ENCODE measurements at places on chromosomes 6 and 20.

DNA sequence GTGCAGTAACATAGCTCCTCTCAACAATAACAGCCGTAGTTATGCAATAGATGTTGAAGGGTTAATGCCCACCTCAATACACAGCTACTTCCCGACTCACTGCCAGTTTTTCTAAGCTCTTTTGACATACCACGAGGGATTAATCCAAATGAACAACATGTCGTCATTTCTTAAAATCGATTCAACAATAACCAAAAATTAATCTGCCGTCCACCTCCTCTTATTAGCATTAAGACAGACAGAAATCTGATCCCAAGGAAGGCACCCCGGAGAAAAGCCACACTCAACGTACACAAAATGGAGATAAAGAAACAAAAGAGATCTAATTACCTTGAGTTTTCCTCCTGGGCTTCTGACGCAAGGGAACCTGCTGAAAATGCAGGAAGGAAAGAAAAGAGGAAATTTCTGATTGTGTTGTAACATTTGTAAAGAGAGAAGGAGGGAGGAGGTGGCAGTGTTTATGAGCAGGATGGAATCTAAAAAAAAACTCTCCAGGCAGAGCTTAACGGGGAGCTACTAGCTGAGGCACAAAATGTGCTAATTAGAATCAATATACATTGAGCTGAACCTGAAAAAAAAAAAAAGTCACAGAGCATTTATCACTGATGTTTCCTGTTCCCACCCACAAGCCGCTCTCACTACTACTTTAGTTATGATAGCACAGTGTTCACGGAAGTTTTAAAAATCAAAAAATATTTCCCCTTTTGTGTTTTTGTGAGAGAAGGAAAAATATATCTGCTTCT is 109.3 kb downstream of the IPCEF1 start:
- no peak for DNase-seq

- DNase-seq = no peak
Observed at GRCh38 chr6:167797011-167797471, 29.7 kb upstream of the AFDN start.

- DNase-seq = no peak
Observed at GRCh38 chr20:16587066-16587465, 13.8 kb upstream of the KIF16B start.

- no peak for DNase-seq
Observed at GRCh38 chr6:25354078-25354932, 75.1 kb downstream of the CARMIL1 start.

GRCh38 chr6:6893701-6894100 is 214.1 kb upstream of the RREB1 start:
- DNase-seq = no peak

DNA sequence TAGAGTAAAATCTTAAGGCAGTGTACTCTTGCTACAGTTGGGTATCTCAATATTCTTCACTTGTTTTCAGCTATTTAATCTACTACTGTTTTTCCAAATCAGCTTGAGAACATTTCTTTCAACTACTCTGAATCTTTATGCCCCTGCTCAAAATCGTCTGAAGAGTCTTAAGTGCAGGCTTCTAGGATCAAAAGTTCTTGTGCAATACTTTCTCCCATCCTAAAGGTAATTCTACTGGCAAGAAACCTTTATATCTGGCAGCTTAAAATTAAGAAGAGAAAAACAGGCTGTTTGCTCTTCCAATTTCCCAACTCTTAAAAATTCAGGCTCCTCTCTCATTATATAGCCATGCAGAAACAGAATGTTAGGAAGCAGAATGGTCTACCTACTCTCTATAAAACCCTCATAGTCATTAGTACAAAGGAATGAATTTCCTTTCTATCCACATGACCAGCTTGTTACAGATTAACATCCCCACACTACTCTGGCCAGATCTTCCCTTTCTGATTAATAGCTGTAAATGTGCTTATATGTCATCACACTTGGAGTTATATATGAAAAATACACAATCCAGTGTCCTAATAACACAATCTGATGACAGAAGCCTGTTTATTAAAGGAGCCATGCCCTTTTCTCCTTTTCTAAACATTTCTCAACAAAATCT is 122.2 kb upstream of the FAM184A start:
- DNase-seq = no peak

DNA sequence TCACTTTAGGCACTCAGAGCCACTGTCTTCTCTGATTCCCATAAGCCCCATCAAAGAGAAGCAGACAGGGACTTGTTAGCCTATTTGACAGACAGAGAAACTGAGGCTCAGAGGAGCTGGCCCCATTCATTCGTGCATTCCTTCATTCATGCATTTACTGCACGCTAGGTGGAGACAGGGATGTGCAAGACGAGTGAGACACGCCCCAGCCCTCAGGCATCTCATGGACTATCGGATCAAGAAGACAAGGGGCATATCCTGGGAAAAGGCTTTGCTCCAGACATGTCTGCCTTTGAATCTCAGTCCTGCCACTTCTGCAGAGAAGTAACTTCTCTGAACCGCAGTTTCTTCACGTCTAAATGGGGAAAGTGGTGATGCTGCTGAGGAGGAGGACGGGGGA is 54.1 kb downstream of the BPIFB1 start:
- DNase-seq = no peak

GRCh38 chr20:63163596-63164483 is 52.1 kb downstream of the YTHDF1 start:
- DNase-seq = no peak

- DNase-seq = no peak
Observed at GRCh38 chr6:65999288-65999791, 292.3 kb upstream of the EYS start.

- no peak for DNase-seq
Observed at GRCh38 chr6:35487658-35488516, 9.0 kb downstream of the TEAD3 start.

DNA sequence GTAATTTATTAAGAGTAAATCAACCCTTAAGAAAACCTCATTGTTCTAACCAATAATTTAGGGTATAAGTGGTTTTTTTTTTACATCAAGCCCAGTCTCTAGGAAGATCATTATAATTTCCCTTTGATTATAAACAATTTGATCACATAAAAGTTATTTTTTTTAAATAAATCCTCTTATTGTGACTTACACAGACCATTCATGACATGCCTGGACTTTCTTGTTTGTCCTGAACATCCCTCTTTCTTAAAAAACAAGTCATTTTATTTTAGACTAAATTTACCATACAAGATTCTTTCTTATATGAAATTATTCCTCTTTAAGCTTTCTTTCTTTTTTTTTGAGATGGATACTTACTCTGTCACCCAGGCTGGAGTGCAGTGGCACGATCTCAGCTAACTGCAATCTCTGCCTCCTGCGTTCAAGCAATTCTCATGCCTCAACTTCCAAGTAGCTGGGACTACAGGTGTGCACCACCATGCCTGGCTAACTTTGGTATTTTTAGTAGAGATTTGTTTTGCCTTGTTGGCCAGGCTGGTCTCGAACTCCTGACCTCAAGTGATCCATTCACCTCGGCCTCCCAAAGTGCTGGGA is 53.6 kb upstream of the AGPAT4 start:
- no peak for DNase-seq

DNA sequence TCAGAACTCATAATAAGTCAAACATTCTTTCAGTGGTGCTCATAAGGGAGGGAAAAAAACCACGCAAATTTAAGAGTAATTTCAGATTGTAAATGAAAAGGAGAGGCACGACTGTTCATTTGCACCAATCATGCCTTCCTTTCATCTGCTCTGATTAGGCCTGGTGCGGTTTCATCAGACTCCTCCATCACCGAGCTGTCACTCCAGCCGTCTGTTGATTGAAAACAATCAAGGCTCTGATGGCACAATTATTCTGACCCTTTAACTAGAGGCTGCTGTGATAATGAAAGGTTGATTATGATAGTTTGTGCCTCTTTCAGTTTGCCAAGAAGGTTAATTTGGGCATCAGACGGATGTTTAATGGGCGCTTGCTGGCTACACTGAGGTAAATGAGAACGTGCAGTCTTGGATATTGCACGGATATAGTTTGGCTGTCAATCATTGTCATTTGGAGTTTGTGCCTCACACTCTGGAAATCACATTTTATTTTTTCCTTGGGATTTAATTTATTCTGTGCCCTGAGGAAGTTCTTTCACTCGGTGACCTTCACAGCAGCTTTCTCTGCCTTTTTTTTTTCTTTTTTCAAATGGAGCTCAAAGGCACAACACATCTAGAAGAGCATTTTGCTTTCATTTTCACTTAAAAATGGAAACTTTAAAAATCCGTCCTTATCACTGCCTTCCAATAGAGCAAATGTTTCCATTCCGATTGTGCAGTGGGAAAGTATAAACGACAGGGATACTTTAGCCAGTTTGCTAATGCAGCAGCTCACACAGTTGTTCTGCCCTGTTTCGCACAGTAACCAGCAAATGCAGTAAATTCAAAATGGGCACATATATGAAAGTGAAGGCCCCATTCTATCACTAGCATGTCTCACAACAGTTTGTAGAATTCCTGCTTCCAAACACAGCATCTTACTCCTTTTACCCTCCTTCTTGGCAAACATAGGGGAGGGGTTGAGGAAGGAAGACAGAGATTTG is 172.8 kb downstream of the KLHL32 start:
- DNase-seq = no peak

- DNase-seq = no peak
Observed at GRCh38 chr20:45456632-45457031, 12.9 kb upstream of the WFDC2 start.

DNA sequence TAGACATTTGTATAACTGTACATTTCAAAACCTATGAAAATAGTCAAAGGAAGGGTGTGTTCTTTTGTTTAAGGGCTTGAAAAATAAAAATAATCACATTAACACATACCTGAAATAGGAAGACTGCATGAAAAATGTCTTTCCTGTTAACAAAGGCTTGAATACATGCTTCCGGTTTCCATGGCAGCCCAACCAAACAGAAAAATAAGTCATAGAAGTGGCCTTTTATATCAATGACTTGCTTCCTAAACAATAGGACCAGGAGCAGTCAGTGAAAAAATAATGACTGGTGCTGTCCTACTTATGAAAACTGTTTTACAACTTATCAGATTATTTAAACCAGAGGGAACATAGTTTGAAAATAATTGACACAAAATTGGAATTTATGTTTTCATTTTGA is 412.6 kb upstream of the PLCB4 start:
- DNase-seq = no peak

- DNase-seq = no peak
Observed at GRCh38 chr6:37381579-37381978, 27.8 kb downstream of the RNF8 start.

GRCh38 chr6:142699391-142699790 is 245.6 kb downstream of the HIVEP2 start:
- DNase-seq = no peak

- no peak for DNase-seq
Observed at GRCh38 chr6:145798530-145798929, 16.1 kb downstream of the FBXO30 start.

GRCh38 chr6:6293317-6293716 is 27.1 kb downstream of the F13A1 start:
- no peak for DNase-seq

GRCh38 chr6:123519189-123519505 is 117.6 kb downstream of the TRDN start:
- no peak for DNase-seq

DNA sequence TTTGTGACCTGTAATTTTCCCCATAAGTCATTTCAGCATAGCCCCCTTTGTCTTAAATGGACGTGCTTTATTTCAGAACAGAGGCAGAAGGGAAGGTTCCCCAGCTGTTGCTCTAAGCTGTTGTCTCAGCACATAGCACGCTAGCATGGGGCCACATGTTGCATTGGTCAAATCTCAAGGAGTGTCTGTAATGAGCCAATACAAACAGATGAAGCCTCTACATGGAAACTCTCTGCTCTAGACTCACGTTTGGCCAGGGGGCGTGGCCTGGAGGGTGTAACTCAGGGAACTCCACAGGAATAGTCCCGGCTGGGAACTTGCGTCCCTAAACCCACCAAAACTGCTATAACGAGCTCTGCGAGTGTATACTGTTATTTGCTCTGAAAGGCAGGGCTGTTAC is 35.2 kb upstream of the SLC22A2 start:
- no peak for DNase-seq

DNA sequence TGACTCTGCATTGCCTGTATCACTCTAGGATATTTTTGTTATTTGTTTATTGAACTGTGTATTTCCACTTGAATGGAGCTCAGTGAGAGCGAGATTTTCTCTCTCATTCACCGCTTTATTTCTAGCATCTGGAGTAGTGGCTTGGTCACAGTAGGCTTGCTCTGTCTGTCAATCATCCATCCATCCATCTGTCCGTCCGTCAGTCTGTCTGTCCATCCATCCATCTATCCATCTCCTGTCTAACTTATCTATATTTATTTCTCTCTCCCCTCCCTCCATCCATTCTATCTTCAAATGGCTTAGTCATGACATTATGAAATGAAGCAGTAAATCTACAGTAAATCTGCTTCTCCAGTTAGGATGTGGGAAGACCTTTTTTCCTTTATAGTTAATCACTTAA is 94.6 kb downstream of the TIAM2 start:
- no peak for DNase-seq

DNA sequence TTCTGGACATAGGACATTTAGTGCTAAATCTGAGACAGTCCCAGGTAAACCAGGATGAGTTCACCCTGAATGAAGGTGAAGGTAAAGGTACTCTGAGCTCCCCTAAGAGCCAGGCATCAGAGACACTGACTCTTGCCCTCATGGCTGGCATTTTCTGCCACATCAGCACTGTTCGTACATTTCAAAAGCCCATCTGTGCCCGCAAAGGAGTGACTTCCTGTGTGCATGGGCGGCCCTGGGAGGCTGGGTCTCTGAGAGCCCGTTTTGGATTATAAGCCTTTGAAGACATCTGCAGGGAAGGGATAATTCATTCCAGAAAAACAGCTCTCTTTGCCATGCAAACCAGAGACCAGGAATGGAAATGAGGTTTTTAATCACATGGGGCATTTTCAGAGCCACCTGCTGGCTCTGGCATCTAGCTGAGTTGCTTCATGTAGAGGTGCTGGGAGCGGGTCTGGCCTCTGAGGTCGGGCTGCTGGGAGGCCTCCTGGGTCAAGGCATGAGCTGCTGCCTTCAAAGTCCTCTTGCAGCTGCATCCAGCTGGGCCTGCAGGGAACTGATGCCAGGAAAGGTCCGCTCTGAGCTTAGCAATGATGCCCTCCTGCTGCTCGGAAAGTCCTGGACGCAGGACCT is 348.3 kb downstream of the DHX35 start:
- no peak for DNase-seq

DNA sequence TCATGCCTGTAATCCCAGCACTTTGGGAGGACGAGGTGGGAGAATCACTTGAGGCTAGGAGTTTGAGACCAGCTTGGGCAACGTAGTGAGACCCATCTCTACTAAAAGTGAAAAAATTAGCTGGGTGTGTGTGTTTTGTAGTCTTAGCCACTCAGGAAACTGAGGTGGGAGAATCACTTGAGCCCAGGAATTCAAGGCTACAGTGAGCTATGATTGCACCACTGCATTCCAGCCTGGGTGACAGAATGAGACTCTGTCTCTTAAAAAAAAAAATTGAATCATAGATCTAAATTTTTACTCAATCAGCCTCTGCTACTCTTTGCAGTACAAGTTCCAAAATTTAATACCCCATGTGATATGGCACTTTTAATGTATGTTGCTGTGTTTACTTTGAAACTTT is 121.6 kb downstream of the ARMC2 start:
- no peak for DNase-seq

GRCh38 chr6:28901831-28902230 is 22.0 kb downstream of the TRIM27 start:
- no peak for DNase-seq

GRCh38 chr6:157368359-157369049 is 12.5 kb upstream of the ZDHHC14 start:
- no peak for DNase-seq

- no peak for DNase-seq
Observed at GRCh38 chr6:32401284-32401963, 5.6 kb downstream of the BTNL2 start.

Measured in stimulated activated CD8-positive, alpha-beta memory T cell treated with anti-CD3 and anti-CD28 coated beads, Interleukin-4, amount 100 ng/mL, for 4 hours (primary cell).